Activated effector memory CD4-positive, alpha-beta T cell treated with anti-CD3 and anti-CD28 coated beads, Interleukin-2, amount 50 U/mL, for 16 hours (primary cell): ENCODE measurements at places on chromosomes 13 and 19.

DNA sequence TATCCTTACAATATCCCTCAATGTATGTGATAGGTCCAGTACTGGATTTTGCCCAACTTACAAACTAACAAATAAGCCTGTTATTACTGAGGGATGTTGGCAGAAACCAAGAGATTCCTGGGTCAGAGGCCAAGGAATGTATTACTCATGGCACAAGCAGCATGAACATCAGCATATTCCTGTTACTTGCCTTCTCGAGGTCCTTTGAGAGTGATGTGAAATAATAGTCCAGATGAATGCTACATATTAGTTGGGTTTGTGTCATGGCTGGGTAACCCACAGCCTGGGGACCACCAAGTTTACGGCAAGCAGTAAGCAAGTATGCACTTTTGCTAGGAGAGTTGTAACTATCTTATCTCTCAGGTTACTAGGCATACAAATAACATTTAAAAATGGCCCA is 384.5 kb upstream of the GPC6 start:
- DNase-seq, result no peak

GRCh38 chr19:35031072-35031881 is 1.0 kb downstream of the SCN1B start:
- DNase-seq, result no peak

- DNase-seq, result no peak
Observed at GRCh38 chr13:105920370-105920769, 615.1 kb downstream of the EFNB2 start.

DNA sequence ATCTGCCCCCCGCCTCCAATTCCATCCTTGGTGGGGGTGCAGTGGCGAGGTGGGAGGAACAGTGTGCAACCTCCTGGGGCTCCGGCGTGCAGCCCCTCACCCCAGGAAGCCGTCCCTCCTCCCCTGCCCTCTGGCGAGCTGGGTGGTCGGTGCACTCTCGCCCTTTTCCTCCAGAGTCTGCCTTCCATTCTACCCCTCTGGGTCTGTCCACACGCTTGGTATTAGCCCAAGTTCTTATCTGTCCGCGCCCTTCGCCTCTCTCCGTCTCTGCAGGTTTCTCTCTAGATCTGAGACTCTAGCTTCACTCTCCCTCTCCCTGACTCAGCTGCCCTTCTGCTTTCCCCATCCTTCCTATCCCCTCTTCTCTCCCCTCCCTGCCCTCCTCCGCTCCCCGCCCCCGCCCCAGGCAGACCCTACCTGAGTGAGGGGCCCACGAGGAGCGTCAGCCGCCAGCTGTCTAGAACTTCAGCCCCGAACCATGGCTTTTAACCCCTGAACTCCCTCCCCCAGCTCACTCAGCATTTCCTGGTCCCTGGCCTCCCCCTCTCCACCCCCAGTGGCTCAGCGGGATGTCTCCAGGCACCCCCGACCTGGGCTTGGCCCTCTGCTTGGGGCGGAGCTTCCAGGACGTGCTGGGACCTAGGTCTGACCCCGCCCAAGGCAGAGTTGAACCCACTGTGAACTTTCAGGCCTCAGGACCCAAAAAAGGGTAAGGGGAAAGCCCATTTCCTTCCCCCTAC is 499 bp upstream of the KLK13 start:
- DNase-seq, result no peak

DNA sequence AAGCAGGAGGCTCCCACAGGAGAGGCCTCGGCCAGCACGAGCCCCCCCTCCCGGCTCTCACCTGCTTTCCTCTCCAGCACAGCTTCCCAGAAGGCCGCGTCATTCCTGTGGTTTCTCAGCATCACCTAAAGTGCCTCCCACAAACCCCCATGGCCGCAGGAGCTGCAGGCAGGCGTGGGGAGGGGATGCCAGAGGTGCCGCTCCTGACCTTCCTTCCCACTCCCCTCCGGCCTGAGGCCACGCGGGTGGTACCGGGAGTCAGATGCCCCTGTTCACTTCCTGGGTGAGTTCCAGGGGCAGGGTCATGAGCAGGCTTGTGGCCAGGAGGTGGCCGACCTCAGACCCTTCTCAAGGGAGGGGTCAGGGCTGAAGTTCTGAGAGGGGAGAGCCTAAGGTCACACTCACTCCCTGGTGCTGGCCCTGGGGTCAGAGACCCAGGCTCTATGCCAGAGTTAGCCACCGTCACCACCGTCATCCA is 14.4 kb upstream of the NPAS1 start:
- no peak for DNase-seq

DNA sequence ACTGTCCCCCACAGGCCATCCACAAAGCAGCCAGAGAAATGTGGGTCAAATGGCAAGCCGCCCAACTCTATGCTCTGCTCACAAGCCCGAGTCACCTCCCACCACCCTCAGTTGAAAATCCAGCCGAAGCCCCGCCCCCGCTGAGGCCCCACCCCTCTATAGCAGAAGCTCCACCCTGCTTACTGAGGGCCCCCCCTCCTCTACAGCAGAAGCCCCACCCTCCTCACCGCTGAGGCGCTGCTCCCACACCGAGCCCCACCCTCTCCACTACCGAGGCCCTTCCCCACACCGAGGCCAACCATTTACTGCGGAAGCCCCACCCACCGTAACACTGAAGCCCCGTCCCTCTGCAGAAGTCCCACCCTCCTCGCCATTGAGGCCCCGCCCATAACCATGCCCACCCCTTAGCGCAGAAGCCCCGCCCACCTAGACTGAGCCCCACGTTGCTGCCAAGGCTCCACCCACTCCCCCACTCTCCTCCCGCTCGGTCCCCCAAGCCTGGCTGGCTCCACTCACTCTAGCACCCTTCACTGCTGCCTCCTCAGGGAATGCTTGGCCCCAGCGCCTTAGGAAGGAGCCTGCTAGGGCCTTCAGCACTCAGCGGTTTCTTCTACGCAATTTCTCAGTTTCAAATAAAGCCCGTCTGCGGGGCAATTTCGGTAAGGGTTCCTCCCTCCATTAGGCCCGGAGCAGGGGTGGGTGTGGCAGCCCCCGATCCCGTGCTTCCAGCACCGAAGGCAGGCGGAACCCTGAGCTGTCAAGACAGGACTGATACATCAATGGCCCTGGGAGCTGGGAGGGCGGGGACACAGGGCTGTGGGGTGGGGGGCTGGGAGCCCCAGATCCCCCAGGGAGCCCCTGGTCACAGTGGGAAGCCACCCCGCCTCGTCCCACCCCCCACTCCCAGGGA is 9.0 kb upstream of the MYDGF start:
- DNase-seq, result no peak

GRCh38 chr13:114032126-114032799 is 58.4 kb upstream of the C13orf46 start:
- no peak for DNase-seq

- no peak for DNase-seq
Observed at GRCh38 chr19:51576850-51577249, 5.8 kb downstream of the ZNF175 start.
